ENCODE measurements at places on chromosomes 12 and 14.

DNA sequence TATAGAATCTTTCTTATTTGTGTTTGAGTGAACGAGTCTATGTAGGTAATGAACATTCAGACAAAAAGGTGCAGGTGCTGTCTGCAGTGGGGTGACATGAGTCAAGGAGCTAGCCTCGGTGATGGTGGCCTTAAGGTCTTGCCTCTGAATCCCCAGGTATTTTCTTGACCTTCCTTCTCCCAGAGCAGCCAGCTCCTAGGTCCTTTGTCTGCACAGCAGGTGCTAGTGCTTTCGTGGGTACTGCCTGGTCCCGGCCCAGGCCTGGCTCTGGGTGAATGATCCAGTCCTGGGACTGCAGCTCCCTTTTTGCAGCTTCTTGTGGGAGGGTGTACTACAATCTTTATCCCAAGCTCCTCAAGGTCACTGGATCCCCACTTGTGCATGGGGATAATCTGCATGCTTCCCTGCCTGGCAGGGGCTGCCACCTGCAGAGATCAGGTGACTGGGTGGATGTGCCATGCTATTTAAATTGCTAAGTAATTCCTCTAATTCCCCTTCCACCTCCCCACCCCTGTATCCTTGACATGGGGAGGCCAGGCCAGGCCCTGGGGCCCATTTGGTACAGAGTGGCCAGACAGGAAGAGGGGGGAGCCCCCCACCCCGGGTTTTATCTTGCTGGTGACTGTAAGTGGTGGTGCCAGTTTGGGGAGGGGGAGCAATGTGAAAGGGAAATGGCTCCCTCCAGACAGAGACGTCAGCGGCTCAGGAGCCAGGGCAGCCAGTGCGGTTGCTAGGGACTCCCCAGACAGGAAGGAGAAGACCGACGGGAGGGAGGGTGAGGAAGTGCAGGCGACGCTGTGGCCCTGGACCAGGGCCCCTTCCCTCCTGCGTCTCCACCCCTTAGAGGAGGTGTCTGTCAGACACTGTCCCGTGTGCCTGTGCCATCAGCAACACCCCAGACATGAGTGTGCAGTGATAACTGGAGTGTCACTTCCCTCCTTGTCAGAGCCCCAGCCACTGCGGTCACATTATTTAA is 6.7 kb downstream of the VASH1 start:
- DNase-seq, result no peak

DNA sequence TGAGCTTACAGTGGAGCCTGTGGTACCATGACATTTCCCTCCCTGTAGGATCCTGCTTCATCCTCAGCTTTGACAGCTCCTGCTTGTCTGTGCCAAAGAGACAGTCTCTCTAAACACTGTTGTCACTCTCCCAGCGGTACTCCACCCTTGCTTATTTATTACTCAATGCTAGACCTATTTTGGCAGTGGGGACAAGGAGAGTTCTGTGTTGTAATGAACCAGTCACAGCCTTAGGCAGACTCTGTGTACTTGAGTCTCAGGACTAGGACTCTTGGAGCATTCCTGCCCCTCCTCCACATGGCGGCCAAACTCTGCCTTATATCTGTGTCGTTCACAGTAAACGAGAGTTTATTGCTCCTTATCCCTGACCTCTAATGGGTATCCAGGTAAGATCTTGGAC is 70.9 kb downstream of the PIK3C2G start:
- no peak for DNase-seq

DNA sequence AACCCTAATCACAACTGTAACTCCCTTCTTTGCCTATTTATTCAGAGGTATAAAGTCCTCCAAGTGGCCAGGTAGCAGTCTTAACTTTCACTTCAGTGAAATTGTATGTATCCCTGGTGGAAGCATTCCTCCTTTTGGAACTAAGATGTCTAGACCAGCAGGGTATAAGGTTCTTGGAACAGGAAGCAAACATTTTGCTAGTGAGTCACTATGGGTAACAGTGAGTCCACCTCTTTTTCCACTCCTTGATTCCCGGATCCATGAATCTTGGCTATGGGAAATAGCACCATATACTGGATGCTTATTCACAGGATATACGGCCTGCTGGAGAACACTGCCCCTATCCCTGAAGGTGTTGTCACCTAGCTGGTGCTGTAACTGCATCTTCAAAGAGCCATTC is 80.2 kb downstream of the KCNA5 start:
- DNase-seq, result no peak

DNA sequence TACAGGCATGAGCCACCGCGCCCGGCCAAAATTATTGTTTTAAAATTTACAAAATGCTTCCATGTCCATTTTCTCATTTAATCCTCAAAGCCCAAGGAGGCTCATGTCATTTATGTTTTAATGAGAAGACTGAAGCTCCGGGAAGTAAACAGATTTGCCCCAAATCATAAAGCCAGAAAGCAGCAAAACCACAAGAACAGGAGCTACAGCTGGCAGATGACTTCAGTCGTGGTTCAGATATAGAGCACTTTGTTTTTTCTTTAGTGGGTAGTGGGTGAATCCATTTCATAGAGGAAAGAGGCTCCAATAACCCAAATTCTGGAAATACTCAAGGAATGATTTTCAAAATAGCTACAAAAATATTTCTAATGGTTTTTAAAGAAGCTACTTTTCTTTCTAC is 45.4 kb upstream of the VPS33A start:
- no peak for DNase-seq

- no peak for DNase-seq
Measured at GRCh38 chr14:19873178-19873577, 1.8 kb upstream of the OR4K2 start.

GRCh38 chr12:67472539-67472938 is 176.0 kb upstream of the DYRK2 start:
- DNase-seq, result peak; percentile 82

DNA sequence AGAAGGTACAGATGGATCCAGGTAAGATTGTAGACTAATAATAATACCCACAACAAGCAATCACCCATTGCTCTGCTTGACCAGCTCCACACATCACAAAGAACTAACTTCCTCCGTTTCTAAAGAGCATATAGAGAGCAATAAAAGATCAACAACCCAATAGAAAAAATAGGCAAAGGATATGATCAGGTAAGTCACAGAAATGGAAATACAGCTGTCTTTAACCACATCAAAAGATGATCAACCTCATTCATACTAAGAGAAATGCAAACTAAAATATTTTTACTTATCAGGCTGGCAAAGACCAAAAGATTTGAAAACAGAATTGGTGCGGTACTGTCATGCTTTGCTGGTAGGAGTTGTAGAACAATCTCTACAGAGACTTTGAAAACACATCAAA is 8.9 kb downstream of the C2CD5 start:
- DNase-seq, result no peak

DNA sequence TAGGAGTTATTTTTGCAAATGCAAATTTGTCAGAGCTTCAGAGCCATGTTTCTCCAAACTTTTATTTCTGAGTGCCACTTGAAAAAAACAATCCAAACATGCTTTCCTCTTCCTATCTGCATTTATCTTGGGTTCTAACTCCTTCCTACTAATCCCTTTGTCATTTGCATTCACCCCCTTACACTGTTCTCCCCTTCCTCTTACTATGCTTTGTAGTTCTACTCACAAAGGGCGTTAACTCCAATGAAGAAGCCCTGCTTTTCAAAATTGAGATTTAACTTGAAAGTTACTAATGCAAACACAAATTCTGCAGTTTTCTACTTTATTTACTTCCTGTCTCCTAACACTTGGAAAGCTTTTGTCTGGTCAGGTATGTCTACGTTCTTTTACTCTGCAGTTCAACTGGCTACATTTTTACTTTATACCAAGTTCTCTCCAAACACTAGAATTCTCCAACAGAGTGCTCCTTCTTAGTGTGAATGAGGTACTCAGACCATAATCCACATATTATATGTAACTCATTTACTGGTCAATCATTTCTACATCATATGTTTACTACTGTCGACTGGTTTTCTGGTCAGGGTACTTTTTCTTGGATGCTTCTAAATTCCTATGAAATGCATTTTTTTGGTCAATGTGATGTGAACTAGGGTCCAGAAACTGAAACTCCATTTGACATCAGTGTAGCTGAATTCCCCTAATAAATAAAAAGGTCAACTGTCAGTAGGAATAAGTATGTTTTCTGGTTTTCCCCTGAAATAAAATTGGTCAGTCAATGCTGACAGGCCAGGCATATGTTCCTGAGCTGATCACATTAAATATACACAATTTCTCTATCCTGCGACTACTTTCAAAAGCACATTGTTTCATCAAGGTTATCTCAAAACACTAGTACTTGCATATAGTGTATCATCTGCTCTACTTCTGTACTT is 51.2 kb upstream of the OR5AU1 start:
- DNase-seq, result no peak

- DNase-seq, result no peak
Measured at GRCh38 chr14:24613747-24614146, 4.3 kb upstream of the GZMH start.

All from WERI-Rb-1 (cell line).